ENCODE measurements at places on chromosomes 4 and X.

DNA sequence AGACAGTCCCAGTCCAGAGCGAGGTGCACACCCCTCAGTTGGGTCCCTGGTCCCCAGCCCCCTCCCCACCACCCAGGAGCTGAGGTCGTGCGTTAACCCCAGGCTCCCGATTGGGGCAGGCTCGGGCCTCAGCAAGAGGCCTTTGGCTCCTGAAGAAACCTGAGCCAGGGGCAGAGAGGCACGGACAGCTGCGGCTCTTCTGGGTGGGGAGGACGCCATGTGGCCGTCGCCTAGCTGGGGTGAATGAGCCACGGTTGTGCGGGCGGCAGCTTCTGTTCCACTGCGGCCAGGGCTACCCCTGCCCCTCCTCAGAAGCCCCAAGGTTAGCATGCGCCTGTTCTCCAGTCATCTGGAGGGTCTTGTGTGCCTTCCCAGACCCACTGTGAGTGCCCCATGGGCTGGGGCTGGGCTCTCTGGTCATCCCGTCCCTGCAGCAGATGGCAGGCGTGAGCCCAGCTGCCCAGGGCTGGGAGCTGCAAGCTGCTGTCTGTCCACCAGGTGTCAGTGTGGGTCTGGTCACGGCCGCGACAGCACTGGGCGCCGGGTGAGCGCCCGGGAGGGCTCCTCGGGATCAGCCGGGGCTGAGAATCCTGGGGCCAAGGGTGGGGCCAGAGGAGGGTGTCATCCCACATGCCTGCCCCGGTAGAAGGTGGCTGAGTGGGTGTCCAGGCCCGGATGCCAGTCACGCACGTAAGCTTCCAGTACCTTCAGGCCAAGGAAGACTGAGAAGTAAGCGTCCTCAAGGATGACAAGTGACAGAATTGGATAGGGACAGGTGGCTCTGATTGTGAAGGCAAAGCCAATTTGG, 21.9 kb downstream of the ATP2B3 start:
- no peak for DNase-seq

- DNase-seq: no peak
Observed at GRCh38 chr4:158042591-158043030, 130.2 kb downstream of the GASK1B start.

GRCh38 chrX:147875866-147876596, 35.7 kb upstream of the FMR1 start:
- no peak for DNase-seq

GRCh38 chr4:79381161-79381560, 26.9 kb downstream of the GK2 start:
- DNase-seq: no peak

DNA sequence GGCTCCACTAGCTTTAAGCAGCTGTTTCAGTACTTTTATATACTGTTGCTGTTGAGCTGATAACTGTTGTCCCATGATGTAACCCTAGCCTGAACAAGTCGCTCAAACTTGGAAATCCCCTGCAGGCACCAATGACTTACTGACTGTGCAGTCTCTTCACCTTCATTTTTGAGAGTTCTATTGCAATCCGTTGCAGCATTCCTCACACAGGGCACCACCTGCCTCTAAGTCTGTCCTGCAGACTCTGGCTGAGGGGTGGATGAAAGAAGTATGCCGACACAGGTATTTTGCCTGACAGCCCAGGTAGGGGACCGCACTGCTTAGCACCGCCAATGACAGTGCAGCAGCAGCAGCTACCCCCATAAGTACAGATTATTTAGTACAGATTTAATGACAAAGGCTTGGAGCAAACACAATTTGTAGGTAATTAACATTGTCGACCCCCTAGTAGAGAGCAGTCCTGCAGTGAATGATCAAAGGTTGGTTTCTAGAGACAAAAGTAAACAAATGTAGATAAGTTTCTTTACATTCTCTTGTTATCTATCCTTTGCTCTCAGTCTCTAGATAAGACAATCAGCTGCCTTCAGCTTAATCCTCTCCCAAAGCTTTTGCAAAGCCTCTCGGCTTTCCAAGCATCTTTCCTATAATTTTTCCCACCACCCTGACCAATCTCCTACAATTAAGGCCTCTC, 205.0 kb downstream of the PABPC4L start:
- DNase-seq: no peak

Measured in NCI-H2171 treated with DMSO at 0.1 percent for 48 hours (cell line).